ENCODE measurements at places on chromosomes 1 and 21.

- peak; percentile 26 for DNase-seq
Measured at GRCh38 chr21:34693192-34693810, 24.5 kb downstream of the CLIC6 start.

DNA sequence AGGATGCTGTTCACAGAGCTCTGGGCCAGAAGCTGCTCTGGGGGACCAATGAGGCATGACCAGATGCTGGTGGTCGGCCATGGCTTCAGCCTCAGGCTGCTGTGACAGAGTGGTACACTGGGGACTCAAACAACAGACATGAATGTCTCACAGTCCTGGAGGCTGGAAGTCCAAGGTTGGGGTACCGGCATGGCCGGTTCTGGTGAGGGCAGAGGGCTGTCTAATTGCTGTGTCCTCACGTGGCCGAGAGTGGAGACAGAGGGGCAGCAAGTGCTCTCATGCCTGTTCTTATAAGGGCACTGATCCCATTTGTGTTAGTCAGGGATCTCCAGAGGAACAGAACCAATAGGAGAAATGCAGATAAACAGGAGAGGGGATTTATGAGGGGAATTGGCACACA is 253.5 kb upstream of the C1orf174 start:
- DNase-seq = no peak

- no peak for DNase-seq
Measured at GRCh38 chr1:167111868-167112709, 18.2 kb downstream of the STYXL2 start.

GRCh38 chr1:54818461-54819194 is 17.5 kb upstream of the TTC22 start:
- no peak for DNase-seq

DNA sequence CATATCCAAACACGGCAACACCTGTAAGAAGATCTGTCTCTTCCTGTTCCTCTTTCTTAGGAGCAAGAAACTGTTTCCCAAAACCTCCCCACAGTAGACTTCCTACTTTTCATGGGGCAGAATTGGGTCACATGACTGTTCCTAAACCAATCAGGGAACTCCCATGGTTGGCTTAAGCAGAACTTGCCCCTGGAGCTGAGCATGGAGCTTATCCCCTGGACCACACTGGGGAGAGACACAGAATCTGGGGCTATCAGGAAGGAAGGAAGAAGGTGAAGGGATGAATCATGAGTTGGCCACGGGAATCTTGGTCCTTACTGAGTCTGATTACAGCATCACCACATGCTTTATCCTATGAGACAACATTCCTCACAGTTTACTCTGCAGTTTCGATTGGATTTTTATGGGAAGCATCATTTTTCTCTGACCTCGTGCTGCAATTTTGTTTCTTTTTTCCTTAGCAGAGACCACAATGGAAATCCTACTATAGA is 81.8 kb downstream of the CDC7 start:
- no peak for DNase-seq

GRCh38 chr21:36255663-36256062 is 64.3 kb upstream of the MORC3 start:
- no peak for DNase-seq

DNA sequence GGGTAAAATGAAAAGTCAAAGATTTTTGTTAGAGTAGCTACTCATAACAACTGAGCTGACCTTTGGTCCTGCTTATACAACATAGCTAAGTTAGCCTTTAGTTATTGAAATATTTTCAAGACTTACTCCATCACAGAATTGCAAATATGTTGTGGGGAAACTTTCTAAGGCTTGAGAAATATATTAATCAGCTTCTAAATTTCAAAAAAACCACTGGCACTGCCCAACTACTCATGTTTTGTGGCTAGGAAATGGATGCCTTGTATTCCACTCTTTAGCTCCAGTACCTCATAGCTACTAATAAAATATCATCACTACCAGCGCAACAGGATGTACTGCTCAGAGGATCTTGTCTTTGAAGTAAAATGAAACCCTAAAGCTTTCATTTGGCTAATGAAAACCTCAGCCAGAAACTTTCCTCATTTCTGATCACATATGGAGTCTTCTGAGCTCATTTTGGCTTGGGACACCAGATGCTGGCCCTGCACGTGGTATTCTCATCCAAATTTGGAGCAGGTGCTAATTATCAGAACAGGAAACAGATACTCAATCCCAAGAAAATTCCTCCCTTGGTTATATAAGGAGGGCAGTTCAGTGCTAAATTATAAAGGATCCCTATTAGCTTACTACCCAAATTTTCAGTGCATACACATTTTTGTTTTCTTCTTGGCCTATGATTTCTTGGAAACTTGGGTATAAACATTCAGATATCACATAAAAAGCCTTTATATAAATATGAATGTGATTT is 690.7 kb downstream of the ADGRL2 start:
- no peak for DNase-seq

GRCh38 chr1:77230051-77230450 is 10.8 kb upstream of the PIGK start:
- DNase-seq = no peak

Measured in CD4-positive, alpha-beta T cell treated with Interferon gamma for 1 hour (primary cell).